ENCODE measurements at places on chromosomes 5 and 9.

DNA sequence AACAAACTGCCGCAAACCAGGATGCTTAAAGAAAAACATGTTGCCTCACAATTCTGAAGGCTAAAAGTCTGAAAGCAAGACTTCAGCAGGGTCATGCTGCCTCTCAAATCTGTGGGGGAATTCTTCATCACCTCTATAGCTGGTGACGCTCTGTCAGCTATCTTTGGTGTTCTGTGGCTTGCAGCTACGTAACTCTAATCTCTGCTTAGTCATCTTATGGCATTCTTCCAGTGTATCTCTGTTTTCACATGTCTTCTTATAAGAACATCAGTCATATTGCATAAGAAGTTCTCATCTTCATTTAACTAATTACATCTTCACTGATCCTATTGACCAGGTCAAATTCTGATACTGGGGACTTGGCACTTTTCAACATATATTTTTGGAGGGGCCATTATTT is 243.0 kb downstream of the CDH10 start:
- DNase-seq = no peak

DNA sequence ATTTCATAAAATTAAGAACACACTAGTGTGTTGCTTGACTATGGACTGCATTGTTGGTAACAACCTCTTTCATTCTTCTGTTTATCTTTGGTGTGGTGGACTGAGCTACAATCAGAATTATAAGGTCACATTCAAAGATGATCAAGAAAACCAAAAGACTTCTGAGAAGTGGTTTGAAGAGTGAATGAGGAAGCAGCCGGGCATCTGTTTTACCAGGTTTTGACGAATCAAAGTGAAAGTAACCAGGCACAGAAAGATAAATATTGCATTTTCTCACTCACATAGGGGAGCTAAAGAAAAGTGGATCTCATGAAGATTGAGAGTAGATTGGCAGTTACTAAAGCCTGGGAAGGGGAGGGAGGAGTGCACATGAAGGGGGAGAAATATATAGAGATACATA is 589.1 kb downstream of the ZNF608 start:
- DNase-seq = no peak

- DNase-seq = no peak
Measured at GRCh38 chr5:132253452-132254320, 3.8 kb upstream of the PDLIM4 start.

- no peak for DNase-seq
Measured at GRCh38 chr5:160469156-160470144, 47.8 kb downstream of the PTTG1 start.

DNA sequence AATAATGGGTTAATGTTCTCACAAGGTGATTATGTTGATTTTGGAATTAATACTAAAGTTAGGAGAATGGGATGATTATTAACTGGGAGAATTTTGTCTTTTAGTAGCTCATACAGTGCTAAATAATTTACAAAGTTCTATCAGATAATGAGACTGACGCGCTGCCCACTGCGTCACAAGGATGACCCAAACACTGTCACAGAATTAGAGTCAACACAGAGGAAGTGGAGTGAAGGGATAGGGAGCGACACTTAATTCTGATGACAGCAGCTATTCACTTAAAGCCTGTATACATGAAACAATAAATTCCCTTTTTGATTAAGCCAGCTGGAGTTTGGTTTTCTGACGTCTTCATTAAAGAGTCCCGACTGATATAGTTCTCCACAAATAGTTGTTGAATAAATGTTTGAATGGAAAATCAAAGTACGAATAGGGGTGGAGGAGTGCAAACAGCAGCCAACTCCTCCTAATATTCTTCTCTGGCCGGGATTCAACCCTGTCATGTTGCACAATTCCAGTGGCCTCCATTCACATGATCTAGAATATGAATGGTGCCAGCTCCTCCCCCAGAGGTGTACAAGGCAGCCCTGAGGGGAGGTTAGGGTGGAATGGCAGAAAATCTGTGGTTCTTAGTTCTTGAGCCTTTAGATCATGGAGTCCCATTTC is 140.3 kb downstream of the PCSK1 start:
- DNase-seq = no peak

- DNase-seq = no peak
Measured at GRCh38 chr5:97549496-97549895, 366.4 kb upstream of the RIOK2 start.

DNA sequence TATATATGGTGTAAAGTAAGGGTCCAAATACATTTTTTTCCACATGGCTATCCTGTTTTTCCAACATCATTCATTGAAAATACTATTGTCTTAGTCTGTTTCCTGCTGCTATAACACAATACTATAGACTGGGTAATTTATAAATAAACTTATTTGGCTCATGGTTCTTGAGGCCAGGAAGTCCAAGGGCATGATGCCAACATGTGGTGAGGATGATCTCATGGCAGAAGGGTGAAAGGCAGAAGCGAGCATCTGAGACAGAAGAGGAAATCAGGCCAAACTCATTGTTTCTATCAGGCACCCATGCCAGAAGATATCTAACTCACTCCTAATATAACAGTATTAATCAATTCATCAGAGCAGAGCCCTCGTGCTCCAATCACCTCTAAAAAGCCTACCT is 42.6 kb downstream of the ANKRD55 start:
- no peak for DNase-seq

- no peak for DNase-seq
Measured at GRCh38 chr9:94108584-94108983, 24.3 kb downstream of the PTPDC1 start.

DNA sequence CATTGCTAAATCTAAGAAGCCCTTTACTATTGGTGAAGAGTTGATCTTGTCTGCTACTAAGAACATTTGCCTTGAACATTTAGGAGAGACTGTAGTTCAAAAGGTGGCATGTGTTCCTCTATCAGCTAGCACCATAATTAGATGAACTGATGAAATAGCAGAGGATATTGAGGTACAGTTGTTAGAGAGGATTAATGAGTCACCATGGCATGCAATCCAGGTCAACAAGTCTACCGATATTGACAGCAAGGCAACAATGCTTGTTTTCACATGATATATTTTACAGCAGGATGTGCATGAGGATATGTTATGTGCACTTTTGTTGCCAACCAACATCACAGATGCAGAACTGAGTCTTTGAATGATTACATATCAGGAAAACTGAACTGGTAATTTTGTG is 134.3 kb upstream of the CDH9 start:
- no peak for DNase-seq

DNA sequence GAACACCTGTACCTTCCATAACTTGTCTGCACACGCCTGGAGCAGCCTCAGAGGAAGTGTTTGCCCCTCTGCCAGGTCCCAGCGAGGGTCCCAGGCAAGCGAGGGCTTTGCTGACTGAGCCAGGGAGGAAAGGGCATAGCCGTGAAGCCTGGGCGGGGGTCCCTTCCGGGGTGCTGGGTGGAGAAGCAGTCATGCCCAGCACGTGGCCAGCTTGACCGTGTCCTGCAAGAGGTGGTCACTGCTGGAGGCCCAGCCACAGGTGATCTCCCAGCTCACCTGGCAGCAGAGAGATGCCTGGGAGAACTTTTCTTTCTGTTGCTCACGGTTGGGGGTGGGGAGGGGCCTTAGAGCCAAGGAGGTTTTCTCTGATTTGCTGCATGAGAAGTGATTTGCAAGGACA is 195.3 kb downstream of the CACNA1B start:
- DNase-seq = no peak

- DNase-seq = no peak
Measured at GRCh38 chr5:140540227-140540626, 7.2 kb upstream of the EIF4EBP3 start.

Measured in stimulated activated effector memory CD8-positive, alpha-beta T cell treated with anti-CD3 and anti-CD28 coated beads, Interleukin-12 subunit alpha, Interleukin-12 subunit beta, amount 100 ng/mL, for 72 hours (primary cell).